Right ventricle myocardium superior (tissue), 1 donor: ENCODE measurements at places on chromosomes 2 and 18. TPM values are rescaled to one million over a fixed set of nuclear protein-coding genes. Genes with fewer than 3 reads are reported as not detected.

DNA sequence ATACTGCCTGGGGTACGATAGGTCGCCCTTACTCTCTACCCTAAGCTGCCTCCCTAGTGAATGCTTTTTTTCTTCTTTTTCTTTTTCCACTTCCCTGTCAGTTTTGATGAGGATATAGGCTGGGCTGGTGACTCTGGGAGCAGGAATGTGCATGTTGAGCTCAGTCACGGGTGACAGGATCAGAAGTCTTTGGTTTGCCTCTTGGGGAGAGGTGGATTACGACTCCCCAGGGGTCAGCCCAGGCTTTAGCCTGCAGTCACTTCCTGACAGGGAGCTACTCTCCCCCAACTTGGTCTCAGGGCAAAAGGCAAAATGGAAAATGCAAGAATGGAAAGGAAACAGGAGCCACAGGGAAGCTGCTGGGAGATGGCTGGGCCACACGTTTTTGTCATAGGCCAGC, 57.3 kb downstream of the THNSL2 start:
- DNase-seq: no peak

DNA sequence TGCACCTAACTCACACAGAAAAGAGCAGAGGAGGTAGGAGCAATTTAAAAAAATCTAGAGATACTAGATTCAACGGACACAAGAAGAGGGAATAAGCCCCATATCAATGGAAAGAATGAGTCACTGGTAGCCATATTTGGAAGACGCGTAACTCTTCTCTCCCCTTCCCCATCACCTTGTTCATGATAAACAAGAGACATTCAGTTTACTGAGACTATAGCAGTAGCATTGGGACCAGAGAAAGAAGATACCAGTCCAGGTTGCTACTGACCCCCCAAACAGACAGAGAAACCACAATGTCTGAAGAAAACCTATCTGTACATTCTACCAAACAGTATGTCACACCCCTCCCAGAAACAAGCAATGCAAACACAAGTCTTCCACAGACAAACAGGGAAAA, 81.1 kb downstream of the SLC66A3 start:
- DNase-seq: no peak

Gene CTLA4
- total RNA-seq: 0.22 TPM

DNA sequence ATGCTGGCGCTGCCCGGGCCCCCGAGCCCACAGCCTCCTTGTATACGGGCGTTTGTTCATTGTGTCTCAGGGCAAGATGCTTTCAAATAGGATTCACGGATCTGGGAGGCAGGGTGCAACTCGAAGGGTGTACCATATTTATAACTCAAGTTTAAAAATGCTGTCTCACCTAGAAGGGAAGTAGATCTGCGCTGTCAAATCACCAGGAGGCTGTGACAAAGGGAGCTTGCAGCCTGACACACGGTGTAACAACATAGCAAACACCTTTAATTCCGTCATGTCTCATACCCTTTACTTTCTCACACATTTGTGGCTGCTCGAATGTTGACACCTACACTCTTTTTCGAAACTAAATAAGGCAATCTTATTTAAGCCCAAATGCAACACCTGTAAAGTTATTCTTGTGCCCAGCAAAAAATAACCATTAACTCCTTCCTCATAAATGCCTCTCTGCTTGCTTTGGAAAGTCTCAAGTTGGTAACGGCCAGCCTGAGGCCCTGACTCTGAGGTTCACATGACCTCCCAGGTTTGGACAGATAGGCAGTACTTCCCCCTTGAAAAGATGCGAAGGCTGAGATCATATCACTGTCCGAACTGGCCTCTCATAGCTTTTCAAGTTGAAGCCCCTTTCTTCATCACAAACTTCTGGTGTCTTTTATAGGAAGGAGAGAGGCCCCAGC, 11.6 kb downstream of the ZEB2 start:
- DNase-seq: peak; percentile 47

Gene IFIH1
- total RNA-seq: 5.3 TPM
